Karpas-422 (cell line): ENCODE measurements at places on chromosomes 11 and 22.

DNA sequence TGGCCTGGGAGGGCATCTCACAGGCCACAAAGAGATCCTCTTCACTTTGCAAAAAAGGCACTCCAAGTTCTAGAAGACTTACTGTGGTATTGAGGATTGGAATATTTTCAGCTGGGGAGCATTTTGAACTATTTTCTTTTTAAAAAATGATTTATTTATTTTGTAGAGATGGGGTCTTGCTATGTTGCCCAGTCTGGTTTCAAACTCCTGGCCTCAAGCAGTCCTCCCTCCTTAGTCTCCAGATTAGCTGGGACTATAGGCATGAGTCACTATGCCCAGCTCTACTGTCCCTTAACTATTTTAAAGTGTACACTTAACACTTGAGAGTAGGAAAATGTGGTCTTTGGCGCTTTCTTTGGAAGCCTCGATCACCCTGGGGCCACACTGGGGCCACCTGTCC is 24.9 kb upstream of the DGCR8 start:
- DNase-seq = no peak

DNA sequence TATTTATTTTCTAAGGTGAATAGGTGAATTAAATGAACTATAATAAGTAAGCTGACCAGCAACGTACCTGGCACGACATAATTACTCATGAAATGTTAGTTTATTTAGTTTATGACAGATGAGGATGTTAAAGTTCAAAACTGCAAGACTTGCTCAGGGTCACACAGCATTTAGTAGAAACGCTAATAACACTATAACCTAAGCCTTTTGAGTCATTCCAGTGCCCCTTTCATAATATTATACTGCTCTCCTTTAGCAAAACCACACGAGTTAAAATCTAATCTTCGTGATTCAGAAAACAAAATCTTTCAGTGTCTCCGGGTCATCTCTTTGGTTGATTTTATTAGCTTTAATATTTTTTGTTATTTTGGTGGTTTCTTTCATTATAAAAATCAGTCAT is 39.6 kb downstream of the BTBD10 start:
- DNase-seq = no peak

DNA sequence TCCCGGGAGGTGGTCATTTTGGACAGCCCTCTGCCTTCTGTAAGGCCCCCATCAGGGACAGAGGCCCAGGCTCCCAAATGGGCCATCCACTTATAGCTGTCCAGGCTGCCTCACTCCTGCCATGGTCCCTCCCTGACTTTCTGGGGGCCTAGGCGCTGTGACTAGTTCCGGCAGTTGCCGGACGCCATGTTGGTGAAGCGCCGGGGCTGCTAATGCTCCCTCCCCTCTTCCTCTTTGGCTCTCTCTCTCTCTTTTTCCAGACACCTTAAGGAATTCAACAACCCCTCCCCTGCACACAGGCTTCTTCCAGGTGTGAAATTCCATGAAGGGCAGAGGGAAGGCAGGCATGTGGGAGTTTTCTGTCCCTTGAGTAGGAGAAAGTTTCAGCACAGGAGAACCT is 445.6 kb downstream of the SOX6 start:
- DNase-seq = no peak

GRCh38 chr11:122701143-122701542 is 45.6 kb downstream of the UBASH3B start:
- peak; percentile 60 for DNase-seq

GRCh38 chr22:47168441-47168840 is 406.0 kb downstream of the TBC1D22A start:
- DNase-seq = no peak

GRCh38 chr11:128527046-128527445 is 60.3 kb downstream of the ETS1 start:
- DNase-seq = no peak

DNA sequence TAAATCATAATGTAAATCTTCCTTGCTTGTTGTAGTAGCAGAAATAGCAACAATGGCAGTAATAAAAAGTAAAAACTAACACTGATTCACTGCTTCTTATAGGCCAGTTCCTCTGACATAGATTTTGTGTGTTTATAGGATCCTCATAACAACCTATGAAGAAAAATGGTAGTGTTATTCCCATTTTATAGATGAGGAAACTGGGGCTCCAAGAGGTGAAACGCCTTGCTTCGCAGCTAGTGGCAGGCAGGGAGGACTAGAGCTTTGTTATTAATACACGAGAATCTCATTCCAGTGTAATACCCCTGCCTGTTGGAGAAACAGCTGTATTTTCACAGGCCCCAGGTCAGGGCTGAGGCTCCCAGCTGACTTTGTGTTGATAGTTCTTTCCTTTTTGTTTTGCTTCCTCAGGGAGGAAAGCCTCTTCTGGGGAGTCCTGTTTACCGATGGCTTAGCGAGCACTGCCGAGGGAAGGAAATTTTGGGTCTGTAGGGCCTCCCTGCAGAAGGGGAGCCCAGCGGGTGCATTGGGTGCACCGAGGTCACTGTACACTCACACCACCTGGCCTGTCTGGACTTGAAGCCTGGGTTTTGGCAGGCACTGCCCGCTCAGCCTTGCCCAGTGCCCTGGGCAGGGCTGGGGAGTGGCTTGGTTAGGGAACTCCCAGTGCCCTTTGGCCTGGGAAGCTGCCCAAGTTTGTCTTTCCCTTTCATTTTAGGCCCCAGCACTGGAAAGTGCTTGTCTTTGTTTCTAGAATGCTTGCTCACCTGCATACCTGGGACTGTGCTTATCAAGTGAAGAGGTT is 13.5 kb downstream of the KIAA1671 start:
- no peak for DNase-seq

DNA sequence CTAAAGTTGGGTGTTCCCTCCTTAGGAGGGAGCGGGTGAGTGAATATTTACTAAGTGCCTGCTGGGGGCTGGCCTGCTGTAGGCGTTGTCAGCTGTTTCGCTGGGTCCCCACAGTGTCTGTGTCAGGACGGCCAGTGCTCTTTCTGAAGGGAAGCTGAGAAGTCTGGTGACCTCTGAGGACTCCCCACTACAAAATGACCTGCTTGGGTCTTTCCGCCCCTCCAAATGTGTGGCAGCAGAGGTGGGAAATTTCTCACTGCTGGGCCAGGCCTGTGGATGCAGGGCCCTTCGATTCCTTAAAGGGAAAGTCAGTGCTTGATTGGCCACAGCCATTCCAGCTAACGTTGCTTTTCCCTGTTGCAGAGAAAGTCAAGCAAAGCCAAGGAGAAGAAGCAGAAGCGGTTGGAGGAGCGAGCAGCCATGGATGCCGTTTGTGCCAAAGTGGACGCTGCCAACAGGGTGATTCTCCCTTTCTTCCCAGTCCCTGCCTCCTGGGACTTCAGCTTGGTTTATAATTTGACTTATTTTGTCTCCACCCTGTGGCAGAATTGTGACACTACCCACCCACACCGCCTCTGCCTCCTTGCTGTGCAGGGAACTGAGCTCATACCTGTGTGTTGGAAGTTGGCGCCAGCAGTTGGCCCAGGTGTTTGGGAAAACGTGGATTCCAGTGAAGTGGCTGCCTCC is 6.8 kb downstream of the NAA40 start:
- peak; percentile 73 for DNase-seq

DNA sequence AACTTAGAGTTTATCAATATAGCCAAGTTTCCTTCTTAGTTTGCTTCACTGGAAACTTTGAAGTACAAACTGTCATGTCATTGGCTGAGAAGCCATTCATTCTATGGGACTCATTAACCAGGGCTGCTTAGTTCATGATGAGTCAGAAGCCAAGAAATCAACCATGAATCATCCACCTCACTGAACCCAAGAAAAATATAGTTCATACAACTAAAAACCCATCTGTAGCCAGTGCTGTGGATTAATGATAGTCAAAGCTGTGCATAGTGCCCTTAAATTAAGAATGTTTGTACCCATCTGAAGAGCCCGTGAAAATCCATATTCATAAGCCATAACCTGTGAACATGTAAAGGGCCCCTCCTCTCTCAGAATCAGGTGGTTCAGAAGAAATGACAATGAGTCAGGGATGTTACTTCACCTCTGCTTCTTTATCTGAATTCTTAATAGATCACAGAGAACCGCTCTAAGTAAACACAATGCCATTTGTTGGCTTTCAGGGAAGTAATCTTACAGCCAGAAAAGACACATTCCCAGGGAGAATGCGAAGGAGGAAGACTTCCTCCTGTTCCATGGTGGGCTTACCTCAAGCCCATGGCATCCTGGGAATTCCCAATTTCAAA is 25.4 kb downstream of the MMP20 start:
- no peak for DNase-seq

- DNase-seq = peak; percentile 54
Observed at GRCh38 chr22:40200795-40201530, 23.2 kb downstream of the TNRC6B start.

- peak; percentile 85 for DNase-seq
Observed at GRCh38 chr11:9015677-9016076, 11.9 kb upstream of the NRIP3 start.

- DNase-seq = peak; percentile 50
Observed at GRCh38 chr11:123057661-123058305, 4.2 kb downstream of the HSPA8 start.

GRCh38 chr11:23556163-23556750 is 696.0 kb upstream of the CCDC179 start:
- DNase-seq = no peak

- DNase-seq = no peak
Observed at GRCh38 chr11:61526229-61526628, 17.7 kb downstream of the LRRC10B start.

- DNase-seq = no peak
Observed at GRCh38 chr11:20208622-20209111, 48.4 kb upstream of the DBX1 start.

DNA sequence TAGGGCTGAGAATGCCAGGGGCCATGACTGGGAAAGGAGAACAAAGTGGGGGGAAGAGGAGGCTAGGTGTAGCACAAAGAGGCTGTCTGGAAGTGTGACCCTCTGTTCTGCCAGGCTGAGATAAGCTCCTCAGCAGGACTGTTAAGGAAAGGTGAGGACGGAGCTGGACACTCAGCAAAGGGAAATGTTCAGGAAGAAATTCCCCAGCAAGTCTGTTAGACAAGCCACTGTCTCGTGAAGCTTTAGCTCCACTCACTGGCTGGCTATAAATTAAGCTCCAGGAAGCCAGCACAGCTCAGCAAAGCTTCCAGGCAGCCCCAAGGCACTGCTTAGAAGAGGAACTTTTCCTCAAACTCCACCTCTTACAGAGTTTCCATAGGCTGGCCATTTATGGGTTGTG is 181.2 kb upstream of the API5 start:
- DNase-seq = no peak

GRCh38 chr11:69465236-69466000 is 16.0 kb upstream of the LINC01488 start:
- DNase-seq = no peak

DNA sequence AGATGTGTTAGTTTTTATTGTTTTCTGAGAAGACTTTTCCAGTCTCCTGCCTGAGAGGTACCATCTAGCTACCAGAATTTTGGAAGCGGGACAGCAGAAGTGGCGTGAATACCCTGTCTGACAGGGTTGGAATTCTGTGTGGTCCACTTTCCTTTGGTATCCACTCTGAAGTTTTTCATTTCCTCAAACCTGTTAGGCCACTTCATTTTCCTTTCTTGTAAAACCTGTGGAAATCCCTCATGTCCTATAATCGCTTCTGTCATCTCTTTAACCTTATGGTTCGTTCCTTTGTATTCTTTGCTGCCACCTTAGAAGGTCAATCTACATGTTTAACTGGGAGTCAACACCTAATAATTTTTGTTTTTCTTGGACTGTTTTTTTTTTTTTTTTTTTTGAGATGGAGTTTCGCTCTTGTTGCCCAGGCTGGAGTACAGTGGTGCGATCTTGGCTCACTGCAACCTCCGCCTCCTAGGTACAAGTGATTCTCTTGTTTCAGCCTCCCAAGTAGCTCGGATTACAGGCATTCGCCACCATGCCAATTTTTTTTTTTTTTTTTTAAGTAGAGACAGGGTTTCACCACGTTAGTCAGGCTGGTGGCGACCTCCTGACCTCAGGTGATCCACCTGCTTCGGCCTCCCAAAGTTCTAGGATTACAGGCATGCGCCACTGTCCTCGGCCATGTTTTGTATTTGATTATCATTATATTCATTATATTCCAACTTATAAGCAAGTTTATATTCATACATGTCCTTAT is 7.1 kb downstream of the SFI1 start:
- peak; percentile 16 for DNase-seq

DNA sequence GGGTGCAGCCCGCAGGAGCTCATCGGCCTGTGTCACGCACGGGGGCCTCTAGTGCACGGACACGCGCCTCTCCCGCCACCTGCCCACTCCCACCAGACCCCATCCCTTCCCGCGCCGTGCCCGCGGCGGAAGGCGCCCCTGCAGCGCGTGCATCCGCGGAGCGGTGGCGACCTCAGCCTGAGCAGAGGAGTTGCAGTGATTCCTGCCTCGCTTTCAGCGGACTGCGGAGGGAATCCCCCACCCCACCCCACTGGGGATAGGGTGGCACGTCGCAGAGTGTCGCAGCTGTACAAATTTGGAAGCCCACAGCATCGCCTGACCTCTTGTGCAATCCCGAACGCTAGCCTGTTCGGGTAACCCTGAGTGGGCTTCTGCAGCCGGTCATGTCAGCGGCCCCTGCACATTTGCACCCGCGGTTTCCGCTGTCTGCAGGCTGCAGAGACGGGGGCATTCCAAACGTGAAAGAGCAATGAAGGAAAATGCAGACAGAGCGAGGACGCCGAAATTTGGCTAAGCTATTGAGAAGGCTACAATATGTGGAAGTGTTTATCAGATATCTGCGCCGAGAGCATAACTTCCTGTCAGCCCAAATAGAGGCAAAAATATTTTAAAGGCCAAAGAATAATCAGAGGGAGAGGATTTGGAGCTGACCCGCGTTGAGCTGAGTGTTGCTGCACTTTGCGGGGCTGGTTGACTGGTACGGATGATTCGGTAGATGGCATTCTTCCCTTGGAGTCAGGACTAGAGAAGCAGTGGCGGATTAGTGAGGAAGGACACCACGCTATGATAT is 617 bp upstream of the ARHGAP20 start:
- no peak for DNase-seq

- DNase-seq = no peak
Observed at GRCh38 chr22:43550024-43550620, 138.3 kb downstream of the MPPED1 start.

DNA sequence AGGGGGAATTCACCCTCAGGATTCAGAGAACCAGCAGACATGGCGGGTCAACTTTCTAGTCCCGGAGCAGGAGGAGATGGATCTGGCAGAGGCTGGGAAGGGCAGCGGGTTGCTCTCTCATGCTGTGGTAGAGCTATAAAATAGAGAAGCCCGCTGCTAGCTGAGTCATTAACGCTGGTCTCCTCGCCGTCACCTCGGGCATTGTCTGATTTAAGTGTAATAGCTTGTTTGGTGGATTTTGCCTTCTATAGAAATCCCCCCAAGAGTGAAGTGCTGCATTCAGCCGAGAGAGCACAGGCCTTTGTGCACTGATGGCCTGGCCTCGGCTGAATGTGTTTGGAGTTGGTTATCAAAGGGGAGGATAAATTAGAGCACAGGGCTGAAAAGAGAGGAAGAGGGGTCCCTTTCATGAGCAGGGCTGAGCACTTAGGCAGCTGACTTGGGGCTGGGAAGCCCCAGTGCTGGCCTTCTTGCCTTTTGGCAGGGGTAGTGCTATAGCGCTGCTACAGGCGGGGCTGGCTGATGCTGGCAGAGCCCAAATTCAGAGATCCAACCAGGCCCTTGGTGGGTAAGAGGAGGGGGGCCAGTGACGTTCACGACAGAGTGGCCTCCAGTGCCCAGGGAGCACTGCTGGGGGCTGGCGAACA is 161.1 kb upstream of the CADM1 start:
- no peak for DNase-seq
